ENCODE measurements at places on chromosomes 11 and 22.

GRCh38 chr11:82462608-82463242 is 270.9 kb downstream of the FAM181B start:
- no peak for DNase-seq

GRCh38 chr22:29089507-29089906 is 16.7 kb downstream of the KREMEN1 start:
- no peak for DNase-seq

- peak; percentile 43 for DNase-seq
Measured at GRCh38 chr22:37802310-37803194, 5.2 kb upstream of the GCAT start.

DNA sequence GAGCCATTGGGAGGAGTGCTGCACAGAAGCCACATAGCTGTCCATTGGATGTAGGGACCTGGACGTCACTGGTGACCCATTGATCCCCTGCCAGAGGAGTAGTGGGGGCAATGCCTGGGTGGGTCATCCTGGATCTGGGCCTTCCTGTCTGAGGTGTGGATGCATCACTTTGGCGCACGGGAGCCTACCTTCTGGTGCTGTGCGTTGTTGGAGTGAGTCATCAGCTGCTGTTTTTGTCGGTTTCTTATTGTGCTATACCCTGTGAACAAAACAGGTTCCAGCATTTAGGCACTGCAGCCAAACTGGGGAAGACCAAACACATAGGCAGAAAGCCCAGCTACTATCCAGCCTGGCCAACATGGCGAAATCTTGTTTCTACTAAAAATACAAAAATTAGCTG is 3.2 kb downstream of the TAF6L start:
- DNase-seq = no peak

DNA sequence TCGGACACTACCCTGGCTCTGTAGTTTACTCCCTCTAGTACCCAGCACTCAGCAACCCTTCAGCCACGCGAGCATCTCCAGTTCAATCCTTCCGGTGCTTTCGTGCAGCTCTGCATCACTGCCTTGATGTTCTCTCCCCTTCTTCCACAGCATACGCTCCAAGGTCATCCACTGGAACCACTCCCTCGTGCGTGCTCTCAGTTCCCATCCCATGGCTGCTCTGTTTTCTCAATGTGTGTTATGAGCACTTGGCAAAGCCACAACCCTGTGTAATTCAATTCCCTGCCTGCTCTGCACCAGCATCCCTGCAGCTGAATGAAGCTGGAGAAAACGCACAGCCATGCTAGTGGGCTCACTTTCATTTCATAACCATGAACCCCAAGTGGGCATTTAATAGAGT is 38.5 kb upstream of the NFRKB start:
- no peak for DNase-seq

DNA sequence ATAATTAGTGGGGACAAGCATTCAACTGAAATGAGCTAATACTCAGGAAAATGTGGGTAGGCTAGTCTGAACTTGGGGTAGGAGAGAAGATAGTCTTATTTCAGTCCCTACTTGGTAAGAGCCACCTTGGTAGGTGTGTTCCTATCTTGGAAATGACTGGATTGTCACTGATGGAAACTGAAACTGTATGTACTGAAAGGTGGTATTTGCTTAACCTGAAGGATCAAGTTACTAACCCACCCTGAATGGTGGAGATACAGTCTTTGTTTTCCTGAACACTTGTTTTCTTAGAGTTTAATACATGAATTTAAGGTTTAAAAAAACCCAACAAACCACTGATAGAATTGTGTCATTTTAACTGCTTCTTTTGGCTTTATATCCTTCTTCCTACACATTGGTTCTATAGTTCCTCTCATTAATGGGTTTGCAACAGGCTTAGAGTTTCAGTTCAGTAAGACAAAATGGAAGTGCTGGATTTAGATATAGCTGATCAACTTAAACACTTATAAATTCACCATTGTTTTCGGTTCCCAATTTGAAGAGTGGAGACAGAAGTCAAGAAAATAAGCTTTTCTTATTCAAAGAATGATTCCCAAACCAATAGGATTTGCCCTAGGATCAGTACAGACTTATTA is 4.2 kb downstream of the FAR1 start:
- no peak for DNase-seq

- no peak for DNase-seq
Measured at GRCh38 chr11:111500481-111500880, 11.7 kb downstream of the BTG4 start.

DNA sequence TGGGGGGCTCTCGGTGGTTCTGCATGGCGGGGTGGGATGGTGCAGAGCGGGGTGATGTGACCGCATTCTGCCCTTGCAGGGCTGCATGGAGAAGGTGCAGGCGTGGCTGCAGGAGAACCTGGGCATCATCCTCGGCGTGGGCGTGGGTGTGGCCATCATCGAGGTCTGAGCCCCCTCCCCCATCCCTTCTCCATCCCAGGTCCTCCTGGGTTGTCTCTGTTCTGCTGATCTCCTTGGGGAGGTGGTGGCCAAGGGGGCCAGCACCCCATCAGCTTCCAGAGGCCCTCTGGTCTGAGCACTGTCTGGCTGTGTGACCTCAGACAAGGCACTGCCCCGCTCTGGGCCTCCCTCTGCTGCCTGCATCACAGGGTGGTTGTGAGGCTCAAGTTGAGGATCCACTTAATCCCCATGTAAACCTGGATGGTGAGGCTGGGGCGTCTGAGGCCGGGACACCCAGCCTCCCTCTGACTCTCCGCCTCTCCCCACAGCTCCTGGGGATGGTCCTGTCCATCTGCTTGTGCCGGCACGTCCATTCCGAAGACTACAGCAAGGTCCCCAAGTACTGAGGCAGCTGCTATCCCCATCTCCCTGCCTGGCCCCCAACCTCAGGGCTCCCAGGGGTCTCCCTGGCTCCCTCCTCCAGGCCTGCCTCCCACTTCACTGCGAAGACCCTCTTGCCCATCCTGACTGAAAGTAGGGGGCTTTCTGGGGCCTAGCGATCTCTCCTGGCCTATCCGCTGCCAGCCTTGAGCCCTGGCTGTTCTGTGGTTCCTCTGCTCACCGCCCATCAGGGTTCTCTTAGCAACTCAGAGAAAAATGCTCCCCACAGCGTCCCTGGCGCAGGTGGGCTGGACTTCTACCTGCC is 53.3 kb downstream of the CD82 start:
- no peak for DNase-seq
